ENCODE measurements at places on chromosomes 11 and 22.

- no peak for DNase-seq
These were observed 20.4 kb downstream of the ASCC2 start for GRCh38 chr22:29817724-29818123.

DNA sequence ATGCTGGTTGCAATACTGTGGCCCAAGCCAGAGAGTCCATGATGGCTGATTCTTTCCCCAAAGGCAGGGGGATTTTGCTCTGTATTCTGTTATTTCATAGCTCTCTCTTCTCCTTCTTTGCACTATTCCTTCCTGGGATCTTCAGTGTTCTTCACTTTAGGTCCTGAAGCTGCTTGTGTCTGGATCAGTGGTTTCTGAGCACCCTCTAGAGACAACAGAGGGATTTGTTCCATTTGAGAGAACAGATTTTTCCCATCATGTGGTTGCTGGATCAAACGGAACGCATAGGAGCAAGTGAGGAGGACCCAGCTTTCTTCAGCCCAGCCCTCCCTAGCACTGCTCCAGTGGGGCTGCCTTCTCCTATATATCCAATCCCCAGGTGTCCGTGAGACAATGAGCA, 68.7 kb upstream of the SYN3 start:
- DNase-seq, result no peak

GRCh38 chr11:74818283-74818946, 69.8 kb downstream of the RNF169 start:
- no peak for DNase-seq

DNA sequence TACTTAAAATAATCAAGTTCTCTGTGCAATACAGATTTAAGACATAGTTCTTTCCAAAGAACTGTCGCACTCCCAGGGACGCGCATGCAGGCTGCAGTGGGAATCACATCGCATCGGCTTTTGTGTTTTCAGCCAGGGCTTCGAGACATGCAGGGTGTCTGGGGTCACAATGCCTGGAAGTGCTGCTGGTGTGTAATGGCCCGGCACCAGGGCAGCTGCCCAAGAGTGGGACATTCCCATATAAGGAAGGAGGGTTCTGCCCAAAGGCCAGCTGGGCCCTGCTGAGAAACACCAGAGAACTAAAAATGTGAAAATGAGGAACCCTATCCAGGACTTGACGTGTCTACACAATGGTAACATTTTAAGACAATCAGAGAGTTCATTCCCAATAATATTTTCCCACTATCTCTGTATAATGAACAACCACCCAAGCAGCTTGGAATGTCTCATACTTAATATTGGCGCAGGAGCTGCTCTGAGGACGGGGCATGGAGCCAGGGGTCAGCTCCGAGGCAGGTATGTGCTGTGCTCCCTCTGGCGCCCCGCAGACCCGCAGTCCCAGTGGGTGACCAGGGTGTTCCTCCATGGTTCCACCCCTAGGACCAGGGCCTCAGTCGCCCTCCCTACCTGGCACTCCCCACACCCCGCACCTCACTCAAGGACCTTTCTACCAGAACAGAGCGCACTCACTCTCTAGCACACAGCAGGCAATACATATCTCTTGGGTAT, 11.3 kb downstream of the MCAT start:
- DNase-seq, result no peak

GRCh38 chr11:112958670-112959069, 2.5 kb upstream of the NCAM1 start:
- no peak for DNase-seq

- DNase-seq, result no peak
These were observed 74.4 kb upstream of the KCNA4 start for GRCh38 chr11:30091246-30091645.

- DNase-seq, result no peak
These were observed 43.3 kb upstream of the SLC35C1 start for GRCh38 chr11:45761659-45762058.
